NCI-H1436 (cell line): ENCODE measurements at places on chromosomes 11 and 22.
A peak's percentile ranks its signal among the peaks of the same experiment; 100 is the strongest.

DNA sequence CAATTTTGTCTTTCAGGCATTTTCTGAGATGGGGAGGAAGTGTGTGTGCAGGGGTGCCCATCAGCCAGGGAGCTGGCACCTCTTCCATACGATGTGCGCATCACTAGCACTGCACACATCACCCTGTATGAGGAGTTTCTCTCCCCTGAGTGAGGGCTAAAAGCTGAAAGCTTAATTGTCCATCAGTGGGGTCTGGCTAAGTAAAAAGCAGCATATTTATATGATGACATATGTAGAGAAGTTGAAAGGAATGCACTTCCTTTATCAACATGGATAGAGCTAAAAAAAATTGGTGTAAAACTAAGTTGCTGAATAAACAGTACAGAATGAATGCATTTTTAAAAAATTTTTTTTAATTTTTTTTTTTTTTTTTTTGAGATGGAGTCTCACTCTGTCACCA is 4.0 kb downstream of the VSTM5 start:
- DNase-seq = no peak

- no peak for DNase-seq
Observed at GRCh38 chr11:15594607-15595006, 479.9 kb downstream of the INSC start.

DNA sequence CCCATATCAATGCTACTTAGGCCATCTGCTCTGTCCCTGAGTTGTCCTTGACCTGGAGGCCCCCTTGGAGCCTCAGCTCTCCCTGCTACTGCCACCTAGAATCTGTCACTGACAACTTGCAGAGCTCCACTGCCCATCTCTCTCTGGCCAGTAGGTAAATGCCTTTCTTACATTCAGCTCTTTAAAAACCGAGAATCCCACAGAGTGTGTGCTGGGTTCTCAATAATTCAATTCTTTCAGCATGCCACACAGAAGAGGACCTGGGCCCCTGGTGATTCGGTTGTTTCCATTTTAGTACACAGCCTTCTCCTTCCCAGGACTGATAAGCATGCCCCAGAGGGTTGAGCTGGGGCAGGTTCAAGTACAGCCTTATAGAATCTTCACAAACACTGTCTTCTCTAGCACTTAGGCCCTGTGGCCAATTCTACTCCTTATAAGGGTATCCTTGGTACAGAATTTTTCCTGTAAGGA is 22.0 kb upstream of the IPO7 start:
- DNase-seq = no peak

GRCh38 chr11:22491555-22492225 is 133.9 kb downstream of the FANCF start:
- DNase-seq = no peak

DNA sequence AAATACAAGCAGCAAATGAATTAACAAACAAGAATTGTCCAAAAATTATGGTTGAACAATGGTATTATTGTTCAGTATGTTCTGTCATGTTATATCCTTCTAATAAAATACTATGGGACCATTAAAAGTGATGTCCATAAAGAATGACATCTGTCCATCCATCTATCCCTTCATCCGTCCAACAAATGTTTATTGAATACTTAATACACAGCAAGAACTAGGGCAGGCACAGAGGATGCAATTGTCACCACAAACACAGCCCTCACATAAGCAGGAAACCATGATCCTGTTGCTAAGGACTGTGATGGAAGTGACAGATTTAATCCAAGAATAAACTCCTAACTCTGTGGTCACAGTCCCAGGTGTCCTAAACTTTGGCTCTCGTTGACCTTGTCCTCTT is 20.7 kb upstream of the B3GAT1 start:
- DNase-seq = no peak

- peak; percentile 82 for DNase-seq
Observed at GRCh38 chr11:65422633-65423515, at the start of gene NEAT1. Gene NEAT1, plus strand, starts transcription at chr11:65422798.

GRCh38 chr11:18324381-18324780 is 2.0 kb downstream of the GTF2H1 start:
- DNase-seq = no peak

DNA sequence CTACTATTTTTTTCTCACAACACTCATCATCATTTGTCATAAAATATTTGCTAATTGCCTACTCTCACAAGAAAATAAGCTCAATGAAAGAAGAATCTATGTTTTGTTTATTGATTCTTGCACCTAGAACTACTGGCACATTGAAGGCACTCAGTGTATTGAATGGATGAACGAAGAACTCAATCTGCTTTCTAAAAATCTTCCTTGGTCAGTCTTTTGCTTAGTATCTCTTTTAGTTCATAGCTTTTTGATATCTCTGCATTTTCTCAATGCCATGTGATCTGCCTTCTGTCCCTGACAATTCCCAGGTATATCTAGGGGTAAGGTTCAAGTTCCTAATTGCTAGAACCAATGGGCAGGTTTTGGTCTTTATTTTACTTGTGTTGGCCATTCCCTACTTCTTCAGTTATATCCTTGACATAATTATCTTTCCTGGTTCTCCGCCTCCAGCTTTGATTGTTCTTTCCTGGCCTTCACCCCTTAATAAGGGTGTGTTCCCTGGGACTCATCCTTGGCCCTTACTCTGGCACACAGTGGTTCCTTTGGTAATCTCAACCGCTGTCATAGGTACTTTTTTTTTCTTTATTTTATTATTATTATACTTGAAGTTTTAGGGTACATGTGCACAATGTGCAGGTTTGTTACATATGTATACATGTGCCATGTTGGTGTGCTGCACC is 96.4 kb downstream of the CCDC83 start:
- no peak for DNase-seq

- DNase-seq = no peak
Observed at GRCh38 chr11:69348414-69349235, 54.7 kb downstream of the MYEOV start.

GRCh38 chr11:65781152-65781961 is 581 bp upstream of the AP5B1 start:
- DNase-seq = peak; percentile 37

DNA sequence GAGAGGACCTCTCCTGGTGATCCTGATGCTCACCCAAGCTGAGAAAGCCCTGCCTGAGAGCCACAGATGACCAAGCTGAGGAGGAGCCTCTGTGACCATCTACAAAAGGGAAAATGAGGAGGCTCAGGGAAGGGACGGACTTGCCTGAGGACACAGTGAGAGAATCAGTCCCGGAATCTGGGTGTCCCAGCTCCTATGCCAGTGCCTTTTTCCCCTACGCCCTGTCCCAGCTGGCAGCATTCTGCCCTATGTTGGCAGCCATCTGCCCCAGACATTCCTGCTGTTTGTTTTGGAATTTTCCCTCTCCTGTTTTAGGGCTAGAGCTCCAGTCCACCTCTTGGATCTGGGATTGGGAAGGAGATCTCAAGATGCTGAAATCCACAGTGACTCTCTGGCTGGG is 54.6 kb downstream of the C11orf58 start:
- no peak for DNase-seq

DNA sequence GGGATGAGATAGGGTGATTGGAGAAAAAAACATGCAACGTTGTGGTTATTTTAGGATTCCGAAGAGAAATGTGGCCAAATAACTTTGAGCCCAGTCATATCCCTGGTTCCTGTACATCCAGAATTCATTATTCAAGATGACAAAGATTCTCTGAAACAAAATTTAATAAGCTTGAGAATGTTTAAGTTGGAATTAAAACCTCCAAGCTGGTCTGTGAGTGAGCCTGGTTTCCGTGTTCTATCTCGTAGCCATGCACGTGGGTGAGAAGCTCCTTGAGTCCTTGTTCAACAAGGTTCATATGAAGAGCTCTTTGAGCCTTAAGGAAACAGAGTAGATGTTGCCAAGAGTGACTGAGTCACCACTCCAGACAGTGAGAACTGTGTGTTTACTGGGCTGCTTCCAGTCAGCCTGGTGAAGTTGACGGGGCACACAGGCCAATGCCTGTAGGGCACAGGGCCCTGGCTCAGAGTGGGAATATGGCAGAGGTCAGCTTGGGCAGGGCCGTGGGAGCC is 206.5 kb downstream of the NAV2 start:
- no peak for DNase-seq

DNA sequence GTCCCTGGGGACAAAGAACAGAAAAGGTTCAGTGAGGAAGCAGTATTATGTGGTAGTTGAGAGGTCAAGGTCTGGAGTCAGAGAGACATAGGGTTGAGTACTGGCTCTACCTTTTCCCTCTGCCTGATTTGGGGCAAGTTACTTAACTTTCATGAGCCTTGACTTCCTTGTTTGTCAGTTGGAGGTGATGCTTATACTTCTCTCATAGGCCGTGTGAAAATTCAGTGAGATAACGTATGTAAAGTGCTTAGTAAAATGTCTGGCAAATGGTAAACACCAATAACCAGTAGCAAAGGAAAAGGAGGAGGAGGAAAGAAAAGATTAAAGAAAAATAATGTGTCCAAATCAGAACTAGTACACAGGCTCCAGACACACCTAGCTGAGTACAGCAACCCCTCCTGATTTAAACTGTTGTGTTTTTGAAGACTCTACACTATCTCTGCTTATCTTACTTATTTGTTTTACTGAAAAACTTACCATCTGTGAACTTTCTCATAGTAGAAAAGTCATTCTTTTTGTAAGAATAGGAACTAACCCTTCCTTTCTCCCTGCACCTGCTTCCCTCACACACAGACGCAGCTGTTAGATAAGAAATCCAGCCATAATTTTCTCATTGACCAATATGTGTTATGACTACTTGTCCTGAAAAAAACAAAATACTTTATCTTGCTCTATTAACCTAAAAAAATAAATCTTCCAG is 126.9 kb downstream of the CD44 start:
- DNase-seq = no peak

GRCh38 chr22:23262518-23263332 is 82.4 kb downstream of the BCR start:
- DNase-seq = no peak

- DNase-seq = no peak
Observed at GRCh38 chr11:57290288-57290687, 34.5 kb downstream of the TNKS1BP1 start.

GRCh38 chr11:66176650-66177049 is 91.8 kb upstream of the RAB1B start:
- DNase-seq = no peak

DNA sequence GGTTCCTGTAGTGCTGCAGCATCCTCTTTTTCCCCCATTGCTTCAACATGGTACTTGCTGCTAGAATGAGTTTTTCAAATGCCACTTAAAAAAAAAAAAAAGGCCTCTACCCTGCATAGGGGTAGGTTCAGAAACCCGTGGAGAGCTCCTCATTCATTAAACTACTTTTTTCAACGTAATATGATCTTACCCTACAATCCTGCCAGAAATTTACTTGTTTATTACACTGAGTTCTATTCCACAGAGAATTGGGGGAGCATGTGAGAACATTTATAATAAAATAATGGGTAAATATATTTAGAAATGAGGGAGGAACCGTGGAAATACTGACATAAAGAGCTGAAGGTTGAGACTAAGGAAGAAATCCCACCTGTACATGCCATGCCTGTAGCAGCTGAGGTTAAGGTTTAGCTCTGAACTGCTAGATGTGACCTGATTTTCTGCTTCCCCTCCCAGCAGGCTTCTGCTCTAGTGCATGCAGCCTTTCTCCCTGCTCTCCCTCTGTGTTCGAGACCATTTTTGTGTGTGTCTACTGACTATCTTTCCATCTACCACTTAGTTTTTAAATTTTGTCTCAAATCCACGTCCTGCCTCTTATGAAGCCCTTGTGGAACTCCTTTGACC is 225.7 kb downstream of the DDX10 start:
- peak; percentile 2 for DNase-seq

GRCh38 chr22:45455212-45455611 is 41.7 kb downstream of the RIBC2 start:
- no peak for DNase-seq

GRCh38 chr11:125180413-125181305 is 16.1 kb downstream of the PKNOX2 start:
- DNase-seq = no peak

- no peak for DNase-seq
Observed at GRCh38 chr11:102837156-102837555, 6.3 kb downstream of the MMP3 start.

- DNase-seq = no peak
Observed at GRCh38 chr11:131536159-131536558, 165.7 kb downstream of the NTM start.

DNA sequence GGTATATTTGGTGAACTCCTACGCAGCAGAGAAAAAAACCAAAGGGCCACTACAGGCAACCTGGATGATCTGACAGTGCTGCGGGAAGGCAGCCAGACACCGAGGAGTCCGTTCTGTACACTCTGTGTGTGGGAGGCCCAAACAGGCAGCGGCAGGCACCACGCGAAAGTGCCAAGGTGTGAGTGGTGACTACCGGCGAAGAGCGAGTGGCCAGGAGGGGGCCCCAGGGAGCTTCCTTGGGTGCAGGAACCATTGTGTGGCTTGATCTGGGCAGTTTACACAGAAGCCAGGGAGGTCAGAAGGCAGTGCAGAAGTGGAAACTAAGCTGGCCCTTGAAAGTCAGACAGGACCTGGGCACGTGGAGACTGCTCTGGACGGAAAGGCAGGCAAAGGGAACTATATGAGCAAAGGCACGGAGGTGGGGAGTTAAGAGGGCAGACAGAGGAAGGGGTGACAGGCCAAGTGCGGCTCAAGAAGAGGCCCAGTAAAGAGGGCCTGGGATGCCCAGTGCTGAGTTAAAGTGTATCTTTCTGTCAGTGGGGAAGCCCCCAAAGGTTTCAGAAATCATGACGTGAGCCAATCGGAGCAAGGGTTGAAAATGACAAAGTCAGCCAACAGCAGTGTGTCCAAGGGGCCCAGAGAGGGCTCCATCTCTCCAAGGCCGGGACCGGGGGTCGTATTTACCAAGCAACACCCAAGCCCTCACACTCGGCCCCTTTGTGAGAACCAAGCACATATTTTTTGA is 10.6 kb downstream of the TMEM184B start:
- no peak for DNase-seq

- no peak for DNase-seq
Observed at GRCh38 chr11:134267966-134268365, 8.2 kb upstream of the GLB1L3 start.

DNA sequence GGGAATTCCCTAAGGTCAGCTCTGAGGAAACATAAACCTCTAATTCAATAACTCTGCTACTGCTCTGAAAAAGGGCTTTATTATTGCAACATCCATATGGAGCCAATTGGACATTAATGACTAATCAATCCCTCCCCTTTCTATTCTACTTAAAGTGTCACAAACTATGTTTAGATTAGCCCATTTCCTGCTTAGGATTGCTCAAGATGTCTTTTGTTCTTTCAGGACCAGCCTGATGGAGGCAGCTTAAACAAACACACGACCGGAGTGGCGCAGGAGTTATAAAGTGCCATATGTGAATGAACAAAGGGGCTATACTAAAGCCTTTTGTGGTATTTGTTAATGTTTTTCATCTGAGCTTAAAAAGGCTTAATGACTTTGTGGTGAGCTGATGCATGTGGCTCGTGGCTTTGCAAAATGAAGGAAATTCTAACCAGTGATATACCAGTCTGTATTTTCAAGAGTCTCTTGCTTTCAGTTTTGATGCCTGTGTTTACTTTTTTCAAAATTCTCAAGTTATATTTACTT is 354.4 kb downstream of the SOX6 start:
- peak; percentile 58 for DNase-seq

GRCh38 chr11:58923300-58923788 is 15.9 kb upstream of the GLYATL1 start:
- DNase-seq = no peak
